ENCODE measurements at places on chromosomes 2 and 18.

DNA sequence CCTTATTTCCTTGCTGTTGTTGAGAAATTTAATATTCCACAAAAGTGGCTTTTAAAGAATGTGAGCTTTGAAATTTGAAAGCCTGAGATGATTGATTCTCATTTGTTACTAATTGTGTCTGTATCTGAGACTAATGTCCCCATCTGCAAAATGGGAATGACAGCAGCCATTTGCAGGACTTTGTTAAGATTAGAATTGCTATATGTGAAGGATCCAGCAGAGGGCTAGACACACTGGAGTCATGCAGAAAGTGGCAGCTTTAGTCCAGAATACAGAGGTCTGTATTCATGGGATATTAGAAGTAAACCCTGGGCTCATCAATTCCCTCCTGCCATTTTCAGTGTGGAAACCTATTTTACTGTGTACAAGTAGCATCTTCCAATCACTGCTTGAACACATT lies 296.5 kb upstream of the GYPC start:
- DNase-seq: peak; percentile 11

DNA sequence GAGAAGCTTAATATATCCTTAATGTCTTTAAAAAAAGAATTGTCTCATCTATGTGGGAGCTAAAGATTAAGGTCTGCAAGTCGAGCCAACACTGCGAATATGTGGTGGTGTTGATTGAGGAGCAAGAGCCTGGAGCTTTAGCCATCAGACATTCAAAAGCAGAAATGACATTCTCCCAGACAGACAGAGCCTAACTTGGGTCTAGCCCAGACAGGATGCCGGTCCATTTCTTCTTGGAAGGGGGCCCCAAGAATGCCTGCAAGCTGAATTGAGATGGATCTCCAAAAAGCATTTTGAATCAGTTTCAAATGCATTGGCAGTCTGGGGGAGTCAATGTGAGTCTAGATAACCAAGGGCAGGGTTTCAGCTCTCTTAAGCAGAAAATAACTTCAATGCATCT lies 30.1 kb upstream of the EML4 start:
- DNase-seq: no peak

DNA sequence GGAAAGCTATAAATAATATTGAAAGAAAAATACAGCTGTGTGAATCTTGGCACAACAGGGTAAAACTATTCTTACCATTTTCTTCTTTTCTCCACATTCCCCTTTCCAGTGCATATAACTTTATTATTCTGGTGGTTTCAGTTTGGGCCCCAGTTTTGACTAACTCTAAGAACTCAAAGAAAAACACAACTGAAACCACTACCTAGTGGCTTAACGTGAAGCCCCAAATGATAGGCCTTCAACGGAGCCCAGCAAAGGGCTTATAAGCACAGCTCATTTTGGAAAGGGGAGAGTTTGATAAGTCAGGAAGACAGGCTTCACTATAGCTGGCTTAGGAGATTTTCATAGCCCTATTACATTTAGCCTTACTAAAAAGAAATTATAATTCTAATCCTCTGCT lies 62.4 kb downstream of the PPP1R1C start:
- no peak for DNase-seq

DNA sequence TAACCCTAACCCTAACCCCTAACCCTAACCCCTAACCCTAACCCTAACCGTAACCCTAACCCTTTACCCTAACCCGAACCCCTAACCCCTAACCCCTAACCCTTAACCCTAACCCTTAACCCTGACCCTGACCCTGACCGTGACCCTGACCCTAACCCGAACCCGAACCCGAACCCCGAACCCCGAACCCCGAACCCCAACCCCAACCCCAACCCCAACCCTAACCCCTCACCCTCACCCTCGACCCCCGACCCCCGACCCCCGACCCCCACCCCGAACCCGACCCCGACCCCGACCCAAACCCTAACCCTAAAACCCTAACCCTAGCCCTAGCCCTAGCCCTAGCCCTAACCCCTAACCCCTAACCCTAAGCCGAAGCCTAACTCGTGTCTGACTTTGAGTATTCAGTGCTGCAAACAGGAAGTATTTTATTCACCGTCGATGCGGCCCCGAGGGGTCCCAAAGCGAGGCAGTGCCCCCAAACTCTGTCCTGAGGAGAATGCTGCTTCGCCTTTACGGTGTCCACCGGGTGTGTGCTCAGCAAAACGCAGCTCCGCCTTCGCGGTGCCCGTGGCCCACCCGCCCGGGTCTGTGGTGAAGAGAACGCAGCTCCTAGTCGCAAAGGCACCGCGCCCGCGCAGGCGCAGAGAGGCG lies 36.0 kb downstream of the FAM110C start:
- no peak for DNase-seq

- no peak for DNase-seq
Measured at GRCh38 chr2:157698430-157698829, 69.8 kb upstream of the ACVR1C start.

DNA sequence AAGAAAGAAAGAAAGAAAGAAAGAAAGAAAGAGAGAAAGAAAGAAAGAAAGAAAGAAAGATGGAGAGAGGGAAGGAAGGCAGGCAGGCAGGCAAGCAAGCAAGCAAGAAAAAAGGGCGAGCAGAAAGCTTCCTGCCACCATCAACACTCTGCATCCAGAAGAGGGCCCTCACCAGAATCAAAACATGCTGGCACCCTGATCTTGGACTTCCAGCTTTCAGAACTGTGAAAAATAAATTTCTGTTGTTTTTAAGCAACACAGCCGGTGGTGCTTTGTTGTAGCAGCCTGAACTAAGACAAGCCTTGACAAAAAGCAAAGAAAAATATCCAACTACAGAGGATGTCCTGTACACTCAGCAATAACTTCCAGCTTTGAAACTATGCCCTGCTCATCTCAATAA lies 401.7 kb downstream of the LRATD1 start:
- no peak for DNase-seq

DNA sequence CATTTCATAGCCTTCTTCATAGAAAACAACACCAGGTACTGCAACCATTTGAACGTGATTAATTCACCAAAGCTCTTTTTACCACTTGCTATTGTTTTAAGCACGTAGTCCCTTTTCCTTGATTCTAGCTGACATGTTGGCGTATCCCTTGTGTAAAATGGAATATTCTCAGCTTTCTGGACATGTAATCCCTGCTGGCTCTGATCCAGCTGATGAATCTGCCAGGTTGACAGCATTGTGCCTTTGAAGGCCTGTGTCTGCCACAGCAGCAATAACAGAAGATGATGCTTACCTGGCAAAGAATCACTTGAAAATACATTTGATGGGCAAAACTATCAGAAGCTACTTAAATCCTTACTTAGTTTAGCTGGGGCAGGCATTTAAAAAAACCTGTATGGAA lies 81.0 kb upstream of the CCDC150 start:
- DNase-seq: no peak

DNA sequence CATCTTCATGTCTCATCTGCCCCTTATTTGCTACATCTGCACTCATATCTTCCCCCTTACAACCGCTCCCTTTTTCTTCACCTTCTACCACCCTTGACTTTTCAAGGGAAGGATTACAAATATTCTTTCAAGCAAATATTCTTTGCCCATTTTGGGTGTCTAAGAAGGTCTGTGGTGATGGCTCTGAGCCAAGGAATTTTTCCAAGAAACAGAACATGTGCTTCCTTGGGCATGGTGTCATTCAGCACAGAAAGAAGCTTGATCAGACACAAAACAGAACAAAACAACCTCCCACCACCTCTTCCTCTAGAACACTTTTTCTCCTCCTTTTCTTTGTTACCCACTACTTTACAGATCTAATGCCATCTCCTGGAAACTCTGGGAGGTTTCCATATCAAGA lies 313.7 kb downstream of the SATB2 start:
- no peak for DNase-seq

GRCh38 chr2:70964596-70965386 lies 13.6 kb upstream of the ANKRD53 start:
- DNase-seq: peak; percentile 77

DNA sequence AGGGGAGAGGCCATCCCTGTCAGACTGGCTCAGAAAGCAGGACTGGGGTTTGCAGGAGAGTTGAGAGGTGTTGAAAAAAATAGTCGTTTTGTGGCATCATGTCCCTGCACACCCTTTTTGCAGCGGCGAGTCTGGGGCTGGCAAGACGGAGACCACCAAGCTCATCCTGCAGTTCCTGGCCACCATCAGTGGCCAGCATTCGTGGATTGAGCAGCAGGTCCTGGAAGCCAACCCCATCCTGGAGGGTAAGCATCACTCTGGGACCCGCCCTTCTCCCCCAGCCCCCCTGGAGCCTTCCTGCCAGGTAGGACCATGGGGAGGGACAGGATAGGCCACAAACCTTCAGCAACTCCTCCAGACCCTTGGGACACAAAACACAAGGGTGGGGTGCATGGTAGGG lies 34.2 kb downstream of the MYO7B start:
- DNase-seq: no peak

GRCh38 chr2:58283931-58284330 lies 42.8 kb upstream of the FANCL start:
- no peak for DNase-seq

Data from CD4-positive, alpha-beta memory T cell (primary cell).